ENCODE measurements at places on chromosomes 2 and 18.

DNA sequence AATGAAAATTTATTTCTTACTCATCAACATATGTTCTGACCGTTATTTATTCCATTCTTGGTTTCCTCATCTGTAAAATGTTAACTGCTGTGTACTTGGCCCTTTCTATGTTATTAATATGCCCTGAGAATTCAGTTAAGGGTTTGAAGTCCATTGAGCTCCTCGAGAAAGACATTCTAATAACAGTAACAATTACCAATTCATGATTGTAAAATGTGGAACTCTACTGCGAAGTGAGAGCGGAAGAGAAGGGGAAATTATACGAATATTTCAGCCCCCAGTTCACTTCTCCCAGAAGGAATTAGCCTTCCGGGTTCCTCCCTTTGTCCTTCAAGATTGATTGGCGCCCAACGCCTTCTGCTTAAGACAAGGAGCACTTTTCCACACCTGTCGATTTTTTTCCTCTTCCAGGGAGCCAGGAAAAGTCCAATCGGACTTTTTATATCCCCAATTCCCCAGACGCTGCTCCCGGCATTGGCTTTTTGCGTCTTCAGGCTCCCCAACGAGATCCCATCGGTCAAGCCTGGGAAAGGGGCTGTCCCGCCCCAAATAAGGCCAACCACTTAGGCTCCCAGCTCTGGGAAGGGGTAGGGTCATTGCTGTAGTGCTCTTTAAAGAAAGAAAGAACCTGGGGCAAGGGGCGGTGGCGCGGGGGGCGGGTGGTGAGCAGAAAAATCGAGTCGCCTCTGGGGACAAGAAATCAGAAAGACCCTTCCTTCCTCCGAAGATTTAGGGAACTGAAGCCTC, 1.6 kb downstream of the DSC2 start:
- no peak for DNase-seq

GRCh38 chr2:12031866-12032265, 285.4 kb downstream of the LPIN1 start:
- no peak for DNase-seq

DNA sequence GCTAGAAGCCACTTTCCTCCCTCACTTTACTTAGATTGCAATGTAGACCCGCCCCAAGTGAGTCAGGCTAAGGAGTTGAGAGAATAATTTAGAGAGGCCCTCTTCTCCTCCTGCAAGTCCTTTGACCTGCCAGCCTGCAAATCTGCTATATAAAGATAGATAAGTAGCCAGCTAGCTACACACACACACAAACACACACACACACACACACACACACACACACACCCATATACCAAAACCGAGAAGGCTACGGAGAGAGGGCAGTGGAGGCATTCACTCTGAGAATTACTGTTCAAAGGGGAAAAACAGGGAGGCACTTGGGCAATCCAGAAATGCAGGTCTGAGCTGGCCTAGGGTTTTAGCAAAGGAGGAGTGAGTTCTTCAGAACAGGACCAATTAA, 23.0 kb upstream of the SMAD7 start:
- no peak for DNase-seq

GRCh38 chr2:74039611-74040010, 54.9 kb downstream of the TET3 start:
- no peak for DNase-seq

DNA sequence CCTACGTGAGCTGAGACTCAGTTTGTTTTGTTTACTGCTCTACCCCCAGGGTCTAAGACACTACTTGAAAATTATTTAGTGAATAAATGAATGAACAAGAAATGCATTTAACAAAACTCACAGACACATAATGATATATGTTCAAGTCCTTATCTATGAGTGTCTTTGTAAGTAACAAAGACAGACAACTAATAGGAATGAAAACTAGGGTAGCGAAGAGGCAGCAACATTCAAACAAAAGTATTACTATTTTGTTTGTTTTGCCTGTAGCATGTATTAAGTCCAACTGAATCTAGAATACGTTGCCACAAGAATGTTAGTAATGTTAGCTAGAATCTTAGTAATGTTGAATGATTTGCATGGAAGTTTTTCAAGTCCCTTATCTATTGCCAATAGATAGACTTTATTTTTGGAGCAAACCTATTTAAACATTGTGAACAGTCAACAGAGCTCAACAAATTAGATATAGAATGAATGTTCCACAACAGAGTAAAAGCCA, 144.8 kb upstream of the VWC2L start:
- DNase-seq = no peak

GRCh38 chr2:43370705-43371104, 144.3 kb upstream of the ZFP36L2 start:
- DNase-seq = no peak

DNA sequence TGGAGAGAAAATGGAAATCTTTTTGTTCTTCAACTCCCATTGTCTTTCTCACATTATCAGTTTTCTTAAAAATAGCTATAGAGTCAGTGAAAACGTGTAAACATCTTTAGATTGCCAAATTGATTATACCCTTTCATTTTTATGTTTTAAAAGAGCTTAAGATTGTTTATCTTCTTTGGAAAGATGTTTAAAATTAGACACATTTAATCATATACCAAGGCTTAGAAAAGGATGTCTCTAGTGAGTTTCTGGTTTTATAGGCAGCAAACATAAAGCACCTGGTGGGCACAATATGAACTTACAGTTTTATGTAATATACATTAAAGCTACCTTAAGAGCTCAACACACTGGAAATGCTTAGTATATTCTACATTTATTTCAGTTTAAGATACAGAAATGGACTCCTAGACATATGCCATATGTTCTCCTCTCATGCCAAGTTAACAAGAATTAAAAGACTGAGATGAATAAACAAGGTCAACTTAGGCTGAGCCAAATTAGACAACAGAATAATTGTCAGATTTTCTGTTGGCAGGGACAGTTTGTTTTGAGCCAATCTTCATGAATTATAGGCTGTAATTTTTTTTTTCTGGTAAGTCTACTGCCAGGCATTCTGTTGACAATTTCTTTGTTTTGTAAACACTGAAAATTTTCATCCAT, 112.7 kb downstream of the OTX1 start:
- DNase-seq = no peak

GRCh38 chr2:237525559-237526157, 38.6 kb downstream of the MLPH start:
- no peak for DNase-seq

- peak; percentile 50 for DNase-seq
Observed at GRCh38 chr18:812376-813171, 532 bp upstream of the YES1 start.

GRCh38 chr2:37340637-37341036, 3.8 kb upstream of the QPCT start:
- DNase-seq = no peak

DNA sequence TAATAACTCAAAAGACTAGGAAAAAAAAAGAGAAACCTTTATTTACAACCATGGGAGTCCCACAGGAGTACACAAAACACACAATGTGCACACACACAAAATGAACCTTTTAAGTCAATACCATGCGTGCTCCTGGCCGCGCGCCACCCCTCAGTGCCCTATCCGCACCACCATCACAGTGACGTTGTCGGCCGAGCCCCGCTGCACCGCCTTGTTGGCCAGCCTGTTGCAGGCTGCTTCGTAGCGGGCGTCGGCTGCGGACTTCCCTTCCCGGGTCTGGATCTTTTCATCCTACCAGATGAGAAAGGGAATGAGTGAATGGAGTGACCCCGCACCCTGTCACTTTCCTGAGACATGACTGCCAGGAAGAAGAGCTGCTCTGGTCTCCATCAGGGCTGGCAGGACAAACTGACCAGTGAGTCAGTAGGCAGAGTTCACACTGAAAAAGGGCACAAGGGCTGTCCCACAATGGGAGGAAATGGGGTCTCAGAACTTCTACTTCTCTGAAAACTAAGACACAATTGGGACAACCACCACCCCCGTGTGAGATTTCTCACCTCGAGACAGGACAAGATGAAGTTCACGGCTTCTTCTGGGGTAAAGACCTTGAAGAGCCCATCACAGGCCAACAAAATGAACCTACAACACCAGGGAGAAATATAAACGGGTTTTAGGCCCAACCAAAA, 11.8 kb downstream of the ERFE start:
- no peak for DNase-seq

DNA sequence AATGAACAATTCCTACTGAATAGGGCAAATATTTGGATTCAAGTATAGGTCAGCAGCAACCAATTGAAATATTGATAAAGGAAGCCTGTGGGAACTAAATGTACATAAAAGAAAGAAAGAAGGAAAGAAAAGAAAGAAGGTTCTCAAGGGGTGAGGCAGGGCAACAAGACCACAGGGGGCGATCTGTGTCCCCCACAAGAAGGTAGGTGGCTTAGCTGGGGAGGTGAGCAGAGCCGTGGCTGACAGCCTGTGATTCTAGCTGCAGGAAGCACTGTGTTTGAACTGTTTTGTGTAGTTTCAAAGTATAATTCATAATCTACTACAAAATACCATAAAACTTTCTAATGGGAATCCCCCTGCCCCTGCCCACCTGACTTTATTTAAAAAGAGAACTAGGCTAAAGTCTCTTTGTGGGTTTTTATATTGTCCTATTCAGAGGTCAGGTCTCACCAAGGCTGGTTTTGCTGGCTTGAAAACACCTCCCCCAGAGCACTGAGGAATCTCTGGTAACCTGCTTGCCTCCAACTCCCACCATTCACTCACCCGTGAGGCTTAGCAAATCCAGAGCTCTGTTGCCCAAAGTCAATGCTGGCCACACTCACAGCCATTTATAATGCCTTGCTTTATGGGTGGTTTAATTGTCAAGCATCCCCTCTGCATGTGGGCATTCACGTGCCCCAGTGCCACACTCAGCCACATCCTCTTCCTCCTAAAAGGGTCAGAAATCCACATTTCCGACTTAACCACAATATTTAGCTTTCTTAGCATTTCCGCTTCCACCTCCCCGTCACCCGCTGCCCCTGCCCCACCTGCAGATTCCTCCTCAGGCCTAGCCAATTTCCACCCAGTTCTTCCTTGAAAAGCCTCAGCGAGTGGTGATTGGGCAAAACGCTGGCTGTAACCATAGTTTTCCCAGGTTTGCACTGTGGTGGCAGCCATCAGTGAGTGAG, 36.4 kb upstream of the LMAN1 start:
- no peak for DNase-seq

DNA sequence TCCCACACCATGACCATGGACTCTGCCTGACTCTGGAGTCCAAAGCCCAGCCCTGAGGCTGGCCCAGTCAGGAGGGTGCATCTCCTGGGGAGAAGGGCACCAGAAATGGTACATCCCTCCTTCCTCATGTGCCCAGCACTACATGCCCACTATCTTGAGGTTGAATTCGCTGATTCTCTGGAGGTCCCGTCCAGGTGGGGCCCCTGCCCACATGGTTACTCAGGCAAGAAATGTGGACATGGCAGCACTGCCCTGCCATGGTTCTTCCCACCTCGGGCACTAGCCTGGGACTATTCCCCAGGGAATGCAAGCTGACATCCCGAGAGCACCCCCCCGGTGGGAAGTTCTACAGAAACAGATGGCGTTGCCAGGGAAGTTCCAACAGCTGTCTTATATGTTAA, 15.3 kb upstream of the HES6 start:
- no peak for DNase-seq

DNA sequence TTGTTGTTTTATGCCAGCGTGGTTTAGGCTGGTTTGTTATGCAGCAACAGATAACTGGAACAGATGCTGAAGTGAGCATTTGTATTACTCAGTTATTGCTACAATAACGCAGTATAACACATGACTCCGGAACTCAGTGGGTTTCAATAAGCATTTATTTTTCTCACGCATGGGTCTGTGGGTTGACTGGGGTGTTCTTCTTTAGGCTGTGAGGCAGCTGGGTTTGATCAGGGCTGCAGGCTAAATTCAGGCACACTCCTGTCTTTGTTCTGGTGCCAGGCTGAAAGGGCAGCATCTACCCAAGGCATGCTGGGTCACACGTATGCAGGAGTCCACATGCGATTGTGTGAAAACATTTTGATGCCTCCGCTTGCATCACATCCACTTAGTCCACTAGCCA, 3.8 kb upstream of the SLC1A4 start:
- DNase-seq = no peak

DNA sequence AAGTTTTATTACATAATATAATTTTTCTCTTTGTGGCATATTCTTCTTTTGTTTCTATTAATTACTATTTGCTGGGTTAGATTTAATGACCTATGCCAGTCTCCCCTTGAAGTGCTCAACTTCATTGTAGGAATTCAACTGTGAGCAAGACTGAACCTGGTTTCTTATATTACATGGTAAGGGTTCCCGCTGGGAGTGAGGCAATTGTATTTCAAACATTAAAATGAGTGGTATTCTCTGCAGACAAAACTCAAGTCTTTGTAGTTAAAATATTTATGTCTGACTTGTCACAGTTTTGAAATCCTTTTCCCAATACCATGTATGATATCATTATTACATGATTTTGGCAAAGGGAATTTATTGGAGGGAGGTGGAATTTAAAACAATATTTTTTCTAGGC, 278.7 kb downstream of the GULP1 start:
- DNase-seq = no peak

- DNase-seq = no peak
Observed at GRCh38 chr2:114688241-114688640, 245.8 kb downstream of the DPP10 start.

GRCh38 chr2:22253171-22253570, 1129.4 kb downstream of the TDRD15 start:
- DNase-seq = no peak

GRCh38 chr18:45104049-45104395, 423.3 kb downstream of the SETBP1 start:
- DNase-seq = no peak

GRCh38 chr2:17749753-17750438, 3.7 kb downstream of the SMC6 start:
- no peak for DNase-seq

GRCh38 chr2:235536711-235537110, 42.9 kb downstream of the AGAP1 start:
- no peak for DNase-seq

- DNase-seq = no peak
Observed at GRCh38 chr2:104889291-104889959, 35.5 kb downstream of the POU3F3 start.

GRCh38 chr18:8546677-8547076, 62.6 kb upstream of the RAB12 start:
- DNase-seq = no peak

GRCh38 chr2:62787386-62787785, 81.9 kb downstream of the EHBP1 start:
- no peak for DNase-seq

DNA sequence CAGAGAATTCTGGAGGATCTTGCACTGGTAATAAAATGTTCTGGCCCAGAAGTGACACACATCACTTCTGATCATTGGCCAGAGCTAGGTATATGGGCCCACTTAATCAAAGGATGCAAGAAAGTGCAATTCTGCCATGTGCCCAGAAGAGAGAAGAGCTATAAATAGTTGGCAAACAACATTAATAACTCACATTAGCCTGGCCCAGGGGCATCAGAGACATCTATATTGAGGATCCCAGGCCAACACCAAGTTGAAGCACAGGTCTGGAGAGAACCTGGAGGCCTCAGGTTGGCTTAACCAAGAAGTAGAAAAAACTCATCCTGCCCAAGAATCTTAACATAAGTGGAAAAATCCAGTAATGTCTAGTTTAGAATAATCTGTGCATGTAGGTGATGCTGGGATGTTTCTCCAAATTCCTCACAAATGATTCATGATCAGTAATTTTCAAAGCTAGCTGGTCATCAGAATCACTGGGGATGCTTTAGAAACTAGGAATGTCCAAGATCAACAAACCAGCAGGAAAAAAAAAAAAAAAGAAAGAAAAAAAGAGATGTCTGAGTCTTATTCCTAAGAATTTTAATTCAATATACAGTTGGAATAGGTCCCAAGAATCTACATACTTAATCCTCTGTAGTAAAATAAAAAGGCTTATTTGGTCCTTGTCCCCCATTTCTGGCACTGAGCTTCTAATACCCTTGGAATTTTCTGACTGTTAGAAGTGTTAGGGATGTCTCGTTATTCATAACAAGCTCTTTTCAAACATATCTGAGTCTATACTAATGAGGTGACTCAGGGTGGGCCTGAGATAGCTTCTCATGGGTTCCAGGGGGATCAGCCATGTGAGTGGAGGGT, 35.0 kb upstream of the EVA1A start:
- no peak for DNase-seq
